ENCODE measurements at places on chromosomes 3 and 15.

DNA sequence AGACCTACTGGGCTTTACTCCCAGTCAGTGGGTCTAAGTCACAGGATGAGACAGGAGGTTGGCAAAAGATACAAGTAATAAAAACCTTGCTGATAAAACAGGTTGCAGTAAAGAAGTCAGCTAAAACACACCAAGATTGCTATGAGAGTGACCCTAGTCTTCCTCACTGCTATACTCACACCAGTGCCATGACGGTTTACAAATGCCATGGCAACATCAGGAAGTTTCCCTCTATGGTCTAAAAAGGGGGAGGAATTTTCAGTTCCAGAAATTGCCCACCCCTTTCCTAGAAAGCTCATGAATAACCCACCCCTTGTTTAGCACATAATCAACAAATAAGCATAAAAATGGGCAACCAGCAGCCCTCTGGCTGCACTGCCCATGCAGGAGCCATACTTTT, 966.7 kb upstream of the ROBO1 start:
- DNase-seq: no peak

GRCh38 chr3:10467904-10468612, 37.3 kb downstream of the ATP2B2 start:
- DNase-seq: no peak

DNA sequence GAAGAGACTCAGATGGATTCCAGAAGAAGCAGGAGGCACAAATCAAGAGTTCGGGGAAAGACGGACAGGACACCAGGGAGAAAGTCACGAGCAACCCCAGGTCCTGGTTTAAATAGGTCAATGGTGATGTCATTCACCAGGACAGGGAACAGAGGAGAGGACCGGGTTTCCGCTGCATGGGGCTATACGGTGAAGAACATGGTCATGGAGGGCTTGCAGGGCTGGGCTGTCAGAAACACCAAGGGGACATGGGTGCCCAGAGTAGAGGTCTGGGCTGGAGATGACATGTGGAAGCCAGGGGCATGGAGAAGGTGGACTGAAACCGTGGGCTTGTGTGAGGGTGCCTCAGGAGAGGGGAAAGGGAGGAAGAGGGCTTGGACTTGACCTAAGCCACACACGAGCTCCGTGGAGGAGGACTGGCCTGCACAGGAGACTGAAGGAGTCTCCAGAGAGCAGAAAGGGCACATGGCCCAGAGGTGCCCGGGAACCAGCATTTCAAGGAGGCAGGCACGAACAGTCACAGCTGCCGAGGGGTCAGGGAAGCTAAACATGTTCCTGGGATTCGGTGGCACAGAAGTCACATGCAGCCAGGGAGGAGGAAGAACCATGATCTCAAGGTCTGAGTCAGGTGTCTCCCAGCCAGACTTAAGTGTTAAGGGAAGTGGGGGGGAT, 54.2 kb upstream of the RPL32 start:
- DNase-seq: no peak

- DNase-seq: no peak
These were observed 4.2 kb downstream of the EIF4E3 start for GRCh38 chr3:71721002-71721401.
